ENCODE measurements at places on chromosomes 2 and 18.

- DNase-seq = peak; percentile 66
These were observed 56.6 kb downstream of the EPG5 start for GRCh38 chr18:45910405-45911023.

DNA sequence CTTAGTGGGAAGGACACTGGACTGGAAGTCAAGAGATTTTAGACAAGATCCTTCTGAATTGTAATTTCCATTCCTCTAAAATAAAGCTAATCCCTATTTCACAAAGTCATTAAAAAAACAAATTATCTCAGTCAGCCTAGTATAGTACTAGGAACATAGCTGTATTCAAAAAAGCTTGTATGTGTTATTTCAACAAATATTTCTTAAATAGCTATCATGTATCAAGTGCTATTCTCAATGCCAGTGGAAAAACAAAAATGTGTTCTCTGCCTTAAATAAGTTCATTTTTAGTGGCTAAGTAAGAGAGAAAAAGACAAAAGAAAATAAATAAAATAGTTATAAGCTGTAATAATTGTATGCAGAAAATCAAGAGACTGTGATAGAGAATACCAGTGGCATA is 541.8 kb upstream of the CDH2 start:
- DNase-seq = no peak

GRCh38 chr2:68784188-68784587 is 49.6 kb downstream of the ARHGAP25 start:
- DNase-seq = no peak

DNA sequence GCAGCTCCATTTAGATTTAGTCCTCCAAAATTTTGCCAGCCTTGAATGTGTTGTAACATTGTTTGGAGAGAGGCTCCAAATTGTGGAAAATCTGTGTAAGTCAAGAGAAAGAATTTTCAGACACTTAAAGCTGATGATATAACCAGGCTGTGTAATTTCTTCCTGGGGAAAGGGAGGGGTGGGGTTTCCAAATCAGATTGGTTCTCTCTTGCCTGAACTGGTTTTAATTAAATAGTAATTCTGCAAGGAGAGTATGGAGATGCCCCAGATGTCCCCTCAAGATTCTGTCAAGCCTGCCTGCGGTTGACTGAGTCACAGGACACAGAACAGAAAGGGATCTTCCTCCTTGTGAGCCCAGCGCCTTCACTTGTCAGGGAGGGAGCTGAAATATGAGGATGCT is 54.5 kb downstream of the C18orf63 start:
- DNase-seq = no peak

DNA sequence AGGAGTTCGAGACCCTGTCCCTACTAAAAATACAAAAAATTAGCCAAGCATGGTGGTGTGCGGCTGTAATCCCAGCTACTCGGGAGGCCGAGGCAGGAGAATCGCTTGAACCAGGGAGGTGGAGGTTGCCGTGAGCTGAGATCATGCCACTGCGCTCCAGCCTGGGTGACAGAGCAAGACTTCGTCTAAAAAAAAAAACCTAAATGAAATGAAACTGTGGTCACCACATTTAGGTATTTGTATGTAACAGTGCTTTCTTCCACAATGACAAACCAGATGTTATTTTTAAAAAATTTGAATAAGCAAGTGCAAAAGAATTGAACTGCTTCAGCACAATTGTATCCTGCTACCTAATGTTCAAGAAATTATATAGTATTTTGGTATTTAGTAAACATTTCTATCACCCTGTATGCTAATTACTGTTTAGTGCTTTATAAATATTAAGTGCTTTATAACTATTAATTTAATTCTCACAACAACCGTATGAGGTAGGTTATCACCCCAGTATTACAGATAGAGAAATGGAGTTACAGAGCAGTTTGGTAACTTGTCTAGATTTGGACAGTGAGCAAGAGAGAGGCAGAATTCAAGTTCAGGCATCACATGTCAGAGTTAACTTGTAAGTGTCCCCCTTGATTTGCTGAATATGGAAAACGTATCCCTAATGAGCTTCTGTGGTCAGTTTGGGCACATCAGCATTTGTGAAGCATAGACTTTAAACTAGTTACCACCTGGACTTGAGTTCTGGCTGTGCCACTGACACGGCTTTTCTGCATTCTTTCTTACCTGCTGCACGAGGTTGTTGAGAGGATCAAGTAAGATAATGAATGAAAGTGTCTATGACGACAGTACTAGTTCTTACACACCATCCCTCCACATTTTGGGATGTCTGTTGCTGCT is 14.4 kb downstream of the PHLPP1 start:
- DNase-seq = no peak

- peak; percentile 41 for DNase-seq
These were observed 2.9 kb downstream of the TRIB2 start for GRCh38 chr2:12719400-12720277.

- no peak for DNase-seq
These were observed 380.5 kb downstream of the DLGAP1 start for GRCh38 chr18:4074647-4075046.

DNA sequence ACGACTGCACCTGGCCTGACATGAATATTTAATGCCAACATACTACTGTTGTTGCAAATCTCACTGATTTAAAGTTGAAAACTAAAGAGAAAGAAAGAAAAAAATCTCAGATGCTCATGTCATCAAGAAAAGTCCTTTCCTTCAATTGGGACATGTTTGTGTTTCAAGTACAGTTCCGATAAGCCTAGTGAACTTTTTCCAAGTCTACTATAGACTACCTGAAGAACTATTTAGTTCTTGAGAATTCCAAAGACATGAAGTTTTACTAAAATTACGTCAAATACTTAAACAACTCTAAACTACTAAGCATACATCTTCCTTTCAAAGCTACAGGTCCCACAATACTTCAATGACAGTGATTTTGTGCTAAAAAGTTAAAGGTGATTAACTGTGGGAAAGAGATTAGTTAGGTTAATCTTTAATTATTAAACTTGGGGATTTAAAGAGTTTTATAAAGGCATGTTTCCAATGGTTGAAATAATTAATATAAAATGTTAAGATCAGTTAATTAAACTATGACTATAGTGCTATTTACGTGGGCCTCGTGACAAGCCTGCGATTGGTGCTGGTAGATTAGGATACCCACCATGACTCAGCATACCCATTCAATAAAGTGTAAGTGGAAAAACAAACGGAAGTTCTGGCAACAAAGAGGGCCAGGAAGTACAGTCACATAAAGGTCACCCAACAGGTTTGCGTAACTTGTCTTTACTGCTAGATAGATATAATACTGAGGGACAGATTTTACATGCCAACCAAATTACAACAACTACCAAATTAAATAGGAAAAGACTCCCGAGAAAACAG is 55.5 kb downstream of the SEPTIN10 start:
- DNase-seq = peak; percentile 12

GRCh38 chr18:9708434-9709303 is 568 bp downstream of the RAB31 start:
- DNase-seq = peak; percentile 23

GRCh38 chr18:79136742-79137141 is 67.5 kb downstream of the ATP9B start:
- DNase-seq = no peak

DNA sequence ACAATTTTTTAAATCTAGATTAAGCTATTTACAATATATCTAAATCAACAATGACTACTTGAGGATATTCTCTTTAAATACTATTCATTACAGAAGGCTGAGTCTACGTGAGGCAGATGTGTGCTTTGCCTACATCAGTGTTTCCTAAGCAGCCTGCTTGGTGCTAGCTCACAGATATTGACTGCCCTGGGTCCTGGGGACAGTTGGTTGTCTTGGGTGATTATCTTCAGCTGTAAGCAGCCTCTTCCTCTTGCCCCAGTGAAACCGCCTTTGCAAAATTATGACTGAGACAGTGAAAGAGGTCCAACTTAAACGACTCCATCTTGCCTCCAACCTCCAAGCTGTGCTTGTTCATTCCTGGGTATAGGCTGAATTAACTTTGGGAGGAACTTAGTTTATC is 39.6 kb upstream of the CCDC88A start:
- DNase-seq = no peak

DNA sequence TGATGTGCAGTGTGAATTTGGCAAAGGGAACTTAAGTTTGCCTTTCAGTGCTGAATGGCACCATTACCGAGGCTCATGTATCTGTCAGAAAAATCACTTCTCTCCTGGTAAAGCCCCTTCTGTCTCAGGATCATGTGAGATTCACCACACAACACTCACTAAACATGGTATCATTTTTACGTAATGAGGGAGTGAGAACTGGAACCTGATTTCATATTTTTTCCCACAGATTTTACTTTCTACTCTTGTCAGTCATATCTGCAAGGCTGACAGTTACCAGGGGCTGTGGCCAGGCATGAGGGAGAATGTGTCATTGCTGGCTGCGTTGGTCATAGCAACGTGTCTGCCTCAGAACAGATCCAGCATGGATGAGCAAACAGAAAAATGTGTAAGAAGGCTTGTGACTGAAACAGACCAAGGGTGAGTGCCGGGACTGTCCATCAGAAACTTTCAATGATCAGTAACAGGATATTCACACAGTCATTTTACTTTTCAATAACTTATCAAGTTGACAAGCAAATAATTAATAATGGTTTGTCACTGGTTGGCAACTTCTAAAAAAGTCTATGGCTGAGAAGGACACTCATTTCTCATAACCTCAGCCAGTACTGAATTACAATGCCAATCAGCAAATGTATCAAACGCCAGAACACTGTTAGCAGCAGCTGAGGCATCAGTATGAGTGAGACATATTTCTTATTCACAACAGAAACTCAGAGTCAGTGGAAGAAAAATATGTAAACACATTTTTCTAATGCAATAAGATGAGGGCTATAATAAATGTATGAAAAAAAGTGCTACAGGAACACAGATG is 100.5 kb downstream of the CDC42EP3 start:
- peak; percentile 92 for DNase-seq

- DNase-seq = no peak
These were observed 32.3 kb downstream of the ASXL2 start for GRCh38 chr2:25845843-25846505.

Data from activated CD4-positive, alpha-beta T cell treated with anti-CD3 and anti-CD28 coated beads, Interleukin-2, amount 50 U/mL, for 16 hours (primary cell).